Activated CD4-positive, alpha-beta T cell treated with anti-CD3 and anti-CD28 coated beads for 36 hours (primary cell): ENCODE measurements at places on chromosomes 6 and 20.

DNA sequence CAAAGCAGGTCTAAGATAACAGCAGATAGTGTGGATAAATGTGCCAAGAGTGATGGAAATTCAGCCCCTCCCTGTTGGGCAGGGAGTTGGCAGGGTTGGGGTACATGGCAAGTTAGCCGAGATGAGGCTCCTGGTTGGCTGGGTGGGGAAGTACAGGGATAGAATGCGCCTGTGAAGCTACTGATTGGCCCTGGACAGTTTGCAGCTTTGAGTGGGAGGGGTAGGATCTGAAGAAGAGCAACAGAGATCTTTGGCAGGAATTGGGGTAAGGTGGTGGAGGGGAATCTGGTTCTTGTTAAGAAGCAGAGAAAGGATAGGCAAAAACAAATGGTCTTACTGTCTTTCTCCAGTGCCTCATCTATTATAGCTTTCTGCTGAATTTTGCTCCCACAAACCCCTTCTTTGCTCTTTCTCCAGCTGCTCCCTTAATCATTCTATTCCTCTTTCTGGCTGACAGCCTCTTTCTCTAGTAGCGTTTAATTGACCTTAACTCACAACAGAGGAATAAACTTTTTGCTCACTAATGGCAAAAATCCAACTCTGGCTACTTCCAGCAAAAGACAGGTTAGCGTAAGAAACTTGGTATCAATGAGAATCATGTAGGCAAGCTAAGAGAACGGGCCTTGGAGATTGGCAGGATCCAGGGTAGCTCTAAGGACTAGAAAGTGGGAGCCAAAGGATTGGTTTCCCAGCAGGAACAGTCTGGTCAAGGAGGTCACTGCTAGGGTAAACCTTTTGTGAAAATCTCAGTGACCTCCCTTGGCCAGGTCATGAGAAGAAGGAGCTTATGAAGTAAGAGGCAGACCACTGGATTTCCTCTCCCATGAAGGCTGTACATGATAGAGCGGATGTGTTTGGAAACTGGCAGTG is 86.3 kb upstream of the CARMIL1 start:
- no peaks in the 10 kb centered on the region for H3K36me3 ChIP-seq
- no peak overlapping the region for H3K4me3 ChIP-seq
- peaks cover 16% of the 10 kb centered on the region for H3K27me3 ChIP-seq
- no peak overlapping the region for H3K27ac ChIP-seq

DNA sequence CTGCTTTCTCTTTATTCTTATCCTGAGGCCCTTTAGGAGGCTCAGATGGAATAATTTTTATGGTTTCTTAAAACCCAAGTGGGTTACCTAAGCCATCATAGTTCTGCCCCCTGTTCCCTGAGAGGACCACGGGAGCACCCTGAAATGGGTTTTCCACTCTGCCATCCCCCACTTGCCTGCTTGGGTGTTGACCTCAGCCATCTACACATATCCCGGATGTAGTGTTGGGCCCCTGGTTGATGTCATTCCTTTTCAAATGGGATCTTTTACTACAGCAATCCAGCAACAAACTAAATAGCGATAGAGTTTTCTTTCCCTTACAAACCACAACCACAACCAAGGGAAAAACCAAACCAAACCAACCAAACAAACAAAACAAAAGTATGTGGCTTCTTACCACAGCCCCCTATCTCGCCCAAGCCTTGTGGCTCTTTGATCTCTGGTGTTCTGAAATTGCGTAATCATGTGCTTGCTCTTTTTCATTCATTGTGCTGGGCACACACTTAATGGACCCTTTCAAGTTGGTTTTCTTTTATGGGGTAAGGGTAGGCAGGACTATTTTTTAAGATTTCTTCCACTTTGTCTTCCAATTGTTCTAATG is 154.9 kb downstream of the ESR1 start:
- peaks cover 18% of the 10 kb centered on the region for H3K4me1 ChIP-seq
- DNase-seq: peak; percentile 16
- H3K4me3 ChIP-seq: no peak overlapping the region
- H3K27me3 ChIP-seq: peaks cover 27% of the 10 kb centered on the region
- H3K36me3 ChIP-seq: peaks cover 1% of the 10 kb centered on the region

DNA sequence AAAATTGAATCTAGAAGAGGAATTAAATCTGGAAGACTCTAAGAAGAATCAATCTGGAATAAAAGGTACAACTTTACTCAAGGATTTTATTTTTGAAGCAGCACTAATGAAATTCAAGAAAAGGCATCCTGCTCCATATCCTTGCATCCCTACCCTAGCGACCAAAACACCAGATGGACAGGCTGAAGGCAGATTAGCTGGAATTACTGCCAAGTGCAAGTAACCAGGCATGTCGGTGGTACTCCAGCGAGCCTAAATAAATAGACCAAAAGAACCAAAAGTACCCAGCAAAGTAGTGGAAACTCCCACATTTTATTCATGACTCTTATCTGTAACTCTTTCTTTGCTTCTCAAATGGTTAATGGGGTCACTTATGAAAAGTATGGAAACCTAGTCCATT is 21.0 kb downstream of the OPRM1 start:
- H3K4me3 ChIP-seq: no peak overlapping the region
- DNase-seq: no peak
- no peaks in the 10 kb centered on the region for H3K36me3 ChIP-seq
- H3K27me3 ChIP-seq: no peaks in the 10 kb centered on the region
- no peak overlapping the region for H3K27ac ChIP-seq

- no peak overlapping the region for H3K4me3 ChIP-seq
- no peak overlapping the region for H3K27ac ChIP-seq
- no peak for DNase-seq
- H3K36me3 ChIP-seq: no peaks in the 10 kb centered on the region
These were observed 299.1 kb upstream of the JARID2 start for GRCh38 chr6:14946753-14947152.

- H3K36me3 ChIP-seq: no peaks in the 10 kb centered on the region
- H3K27ac ChIP-seq: no peak overlapping the region
- peaks cover 3% of the 10 kb centered on the region for H3K27me3 ChIP-seq
- no peak for DNase-seq
These were observed 68.6 kb upstream of the FOXA2 start for GRCh38 chr20:22652681-22653588.

- H3K27ac ChIP-seq: no peak overlapping the region
- H3K4me3 ChIP-seq: no peak overlapping the region
- H3K4me1 ChIP-seq: no peaks in the 10 kb centered on the region
- peaks cover 4% of the 10 kb centered on the region for H3K27me3 ChIP-seq
- DNase-seq: no peak
- H3K36me3 ChIP-seq: no peaks in the 10 kb centered on the region
These were observed 39.5 kb downstream of the ID4 start for GRCh38 chr6:19876672-19877071.

- peaks cover 16% of the 10 kb centered on the region for H3K4me1 ChIP-seq
- DNase-seq: peak; percentile 21
- H3K27me3 ChIP-seq: peaks cover 37% of the 10 kb centered on the region
- no peak overlapping the region for H3K27ac ChIP-seq
- H3K4me3 ChIP-seq: peak overlapping the region; percentile 88
- H3K36me3 ChIP-seq: no peaks in the 10 kb centered on the region
These were observed 1.6 kb downstream of the UTRN start for GRCh38 chr6:144286503-144287393.

GRCh38 chr6:32539839-32540238 is 9.8 kb upstream of the HLA-DRB5 start:
- no peak for DNase-seq
- H3K4me1 ChIP-seq: no peaks in the 10 kb centered on the region
- H3K4me3 ChIP-seq: no peak overlapping the region
- H3K27me3 ChIP-seq: no peaks in the 10 kb centered on the region
- H3K36me3 ChIP-seq: no peaks in the 10 kb centered on the region
- no peak overlapping the region for H3K27ac ChIP-seq

GRCh38 chr20:54013471-54013870 is 56.9 kb downstream of the BCAS1 start:
- H3K36me3 ChIP-seq: no peaks in the 10 kb centered on the region
- no peak overlapping the region for H3K27ac ChIP-seq
